ENCODE measurements at places on chromosomes 6 and 20.

DNA sequence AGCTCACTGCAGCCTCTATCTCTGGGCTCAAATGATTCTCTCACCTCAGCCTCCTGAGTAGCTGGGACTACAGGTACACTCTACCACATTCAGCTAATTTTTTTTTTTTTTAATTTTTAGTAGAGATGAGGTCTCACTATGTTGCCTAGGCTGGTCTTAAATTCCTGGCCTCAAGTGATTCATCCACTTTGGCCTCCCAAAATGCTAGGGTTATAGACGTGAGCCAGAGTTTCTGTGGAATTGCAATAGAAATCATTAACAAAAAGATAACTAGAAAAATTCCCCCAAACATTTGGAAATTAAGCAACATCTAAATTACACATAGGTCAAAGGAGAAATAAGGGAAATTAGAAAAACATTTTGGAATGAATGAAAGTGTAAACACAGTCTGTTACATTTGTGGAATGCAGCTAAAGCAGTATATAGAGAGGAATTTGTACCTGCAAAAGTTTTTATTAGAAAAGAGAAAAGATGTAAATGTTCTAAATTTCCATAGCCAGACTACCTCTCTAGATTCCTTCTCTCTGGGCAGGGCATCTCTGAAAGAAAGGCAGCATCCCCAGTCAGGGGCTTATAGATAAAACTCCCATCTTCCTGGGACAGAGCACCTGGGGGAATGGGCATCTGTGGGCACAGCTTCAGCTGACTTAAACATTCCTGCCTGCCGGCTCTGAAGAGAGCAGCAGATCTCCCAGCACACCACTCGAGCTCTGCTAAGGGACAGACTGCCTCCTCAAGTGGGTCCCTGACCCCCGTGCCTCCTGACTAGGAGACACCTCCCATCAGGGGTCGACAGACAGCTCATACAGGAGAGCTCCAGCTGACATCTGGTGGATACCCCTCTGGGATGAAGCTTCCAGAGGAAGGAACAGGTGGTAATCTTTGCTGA is 51.3 kb downstream of the ATRN start:
- ATAC-seq, result no peak

DNA sequence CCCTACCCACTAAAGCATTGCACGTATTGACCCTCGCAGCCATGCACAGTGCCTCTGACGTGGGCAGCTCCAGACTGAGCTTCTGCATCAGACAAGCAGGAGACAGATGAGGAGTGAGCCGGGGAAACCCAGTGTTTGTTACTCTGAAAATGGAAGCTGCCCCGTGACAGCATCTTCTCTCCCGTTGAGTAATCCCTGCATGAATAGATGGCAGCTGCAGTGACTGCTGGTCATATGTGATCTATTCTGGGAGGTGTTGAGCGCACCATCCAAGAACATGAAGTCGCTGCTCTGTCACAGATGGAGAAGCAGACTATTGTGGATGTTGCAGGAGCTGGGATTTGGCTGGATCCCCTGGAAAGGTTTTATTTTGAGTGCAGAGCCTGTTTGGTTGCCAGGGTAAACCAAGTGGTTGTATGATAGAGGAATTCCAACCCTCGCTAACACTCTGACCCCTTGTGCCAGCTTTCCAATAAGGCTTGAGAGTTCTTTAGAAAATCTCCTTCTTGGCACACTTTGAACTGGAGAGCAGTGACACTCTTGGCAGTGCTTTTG is 242.2 kb downstream of the NRN1 start:
- ATAC-seq, result peak; percentile 44

DNA sequence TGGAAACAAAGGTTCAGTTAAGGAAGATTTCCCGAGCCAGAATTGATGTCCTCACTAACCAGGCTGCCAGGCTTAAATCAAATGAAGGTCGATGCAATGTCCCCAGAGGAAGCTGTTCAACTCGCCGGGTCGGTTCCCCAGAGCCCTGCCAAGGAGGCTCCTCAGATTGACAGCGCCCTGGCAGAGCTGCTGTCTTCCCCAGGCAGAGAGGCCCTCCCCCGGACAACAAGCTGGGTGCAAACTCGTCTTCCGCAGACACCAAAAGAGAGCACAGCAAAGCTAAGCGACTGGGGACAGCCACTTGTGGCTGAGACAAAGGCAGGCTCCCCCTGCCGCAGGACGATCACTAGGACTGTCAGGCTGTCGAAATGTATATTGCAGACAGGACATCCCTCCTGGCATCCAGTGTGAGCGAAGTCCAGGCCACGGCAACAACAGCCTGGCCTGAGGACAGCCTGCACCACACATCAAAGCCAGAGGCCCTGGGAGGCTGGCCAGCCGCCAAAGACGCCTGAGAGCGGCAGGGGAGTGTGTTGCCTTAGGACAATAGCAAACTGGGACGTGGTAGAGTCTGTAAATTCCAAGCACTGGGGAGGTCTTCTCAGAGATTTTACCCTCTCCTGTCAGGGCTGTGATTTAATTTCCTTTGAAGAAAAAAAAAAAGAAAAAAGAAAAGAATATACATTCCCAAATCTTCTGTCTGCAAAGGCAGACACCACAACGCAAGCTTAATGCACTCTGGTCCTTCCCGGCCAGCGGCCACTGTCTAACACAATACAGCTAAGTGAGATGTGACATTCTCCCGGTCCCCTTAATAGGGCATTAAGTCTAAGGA is 99.1 kb downstream of the HIVEP2 start:
- ATAC-seq, result peak; percentile 74

DNA sequence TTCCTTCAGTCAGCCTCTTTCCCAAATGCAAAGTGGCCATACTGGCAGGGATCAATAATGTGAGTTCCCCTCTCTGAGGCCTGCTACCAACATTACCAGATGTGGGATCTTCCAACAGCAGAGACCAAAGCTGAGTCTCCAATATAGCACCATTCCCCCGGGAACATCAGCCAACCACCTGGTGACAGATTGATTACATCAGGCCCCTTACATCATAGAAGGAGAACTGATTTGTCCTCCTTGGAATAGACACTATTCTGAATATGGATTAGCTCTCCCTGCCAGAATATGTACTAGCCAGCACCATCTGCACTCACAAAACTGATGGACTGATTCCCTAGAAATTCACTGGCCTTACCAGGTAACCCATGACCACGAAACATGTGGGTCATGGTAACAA is 61.9 kb upstream of the CARMIL1 start:
- no peak for ATAC-seq

GRCh38 chr20:54054516-54054915 is 15.9 kb downstream of the BCAS1 start:
- no peak for ATAC-seq

DNA sequence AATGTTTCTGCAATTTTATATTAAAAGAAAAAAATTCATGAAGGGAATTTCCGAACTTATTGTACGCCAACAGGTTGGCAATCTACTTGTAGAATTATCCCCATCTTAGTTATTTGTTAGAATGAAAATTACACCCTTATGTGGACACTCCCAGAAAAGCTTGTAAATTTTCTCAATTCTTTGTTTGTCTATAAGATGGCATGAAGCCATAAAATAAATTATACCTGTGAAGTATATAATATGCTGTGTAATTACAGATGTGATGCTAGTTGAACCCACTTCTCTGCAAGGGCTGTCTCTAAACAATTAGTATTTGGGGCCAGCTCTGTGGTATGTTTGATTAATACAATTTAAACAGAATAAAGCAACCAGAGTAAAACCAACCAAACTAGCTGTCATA is 52.1 kb upstream of the DSP start:
- ATAC-seq, result no peak

GRCh38 chr20:16191496-16191895 is 381.8 kb downstream of the KIF16B start:
- no peak for ATAC-seq

- no peak for ATAC-seq
Measured at GRCh38 chr6:52550870-52551269, 26.0 kb downstream of the TRAM2 start.
